ENCODE measurements at places on chromosomes 11 and 22.
A peak's percentile ranks its signal among the peaks of the same experiment; 100 is the strongest.

DNA sequence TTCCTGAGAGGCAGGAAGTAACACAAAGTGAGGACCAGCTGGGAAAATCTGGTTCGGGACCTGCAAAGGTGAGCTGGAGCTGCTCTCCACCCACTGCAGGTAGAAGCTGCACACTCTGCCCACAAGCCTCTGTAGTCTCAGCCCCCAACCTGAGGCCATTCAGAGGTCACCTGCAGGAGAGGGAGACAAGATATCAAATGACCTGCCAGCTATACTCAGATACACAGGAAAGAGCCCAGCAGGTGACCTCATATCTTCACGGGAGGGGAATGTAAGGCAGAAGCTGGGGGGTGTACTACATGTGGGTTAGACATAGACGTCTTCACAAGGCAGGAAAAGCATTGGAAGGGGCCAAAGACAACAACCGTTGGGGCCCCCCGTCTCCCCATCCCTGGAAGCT is 86.1 kb downstream of the APIP start:
- DNase-seq: no peak

DNA sequence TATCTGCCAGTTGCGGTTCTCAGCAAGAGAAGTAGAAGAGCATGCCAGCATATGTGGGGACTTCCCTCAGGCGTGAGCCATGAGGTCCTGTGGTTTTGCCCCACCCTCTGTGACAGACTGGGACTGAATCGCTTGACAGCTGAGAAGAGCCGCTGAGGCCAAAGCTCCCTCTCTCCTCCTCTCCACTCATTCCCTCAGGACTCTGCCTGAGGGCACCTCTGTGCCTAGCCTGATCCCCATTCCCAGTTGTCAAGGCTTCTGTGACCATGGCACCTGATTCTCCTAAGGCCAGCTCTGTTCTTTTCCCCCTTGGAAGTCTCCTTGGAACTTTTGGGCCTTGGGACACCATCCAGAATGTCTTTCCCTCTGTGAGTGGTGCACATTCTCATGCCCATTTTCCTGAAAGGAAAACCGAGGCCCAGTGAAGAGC is 27.0 kb downstream of the ART5 start:
- no peak for DNase-seq

- DNase-seq: no peak
Measured at GRCh38 chr11:124893781-124894401, 3.8 kb downstream of the ROBO4 start.

- DNase-seq: no peak
Measured at GRCh38 chr11:34999453-34999852, 83.0 kb downstream of the PDHX start.

GRCh38 chr11:102577182-102577581 is 46.6 kb upstream of the MMP7 start:
- DNase-seq: no peak

DNA sequence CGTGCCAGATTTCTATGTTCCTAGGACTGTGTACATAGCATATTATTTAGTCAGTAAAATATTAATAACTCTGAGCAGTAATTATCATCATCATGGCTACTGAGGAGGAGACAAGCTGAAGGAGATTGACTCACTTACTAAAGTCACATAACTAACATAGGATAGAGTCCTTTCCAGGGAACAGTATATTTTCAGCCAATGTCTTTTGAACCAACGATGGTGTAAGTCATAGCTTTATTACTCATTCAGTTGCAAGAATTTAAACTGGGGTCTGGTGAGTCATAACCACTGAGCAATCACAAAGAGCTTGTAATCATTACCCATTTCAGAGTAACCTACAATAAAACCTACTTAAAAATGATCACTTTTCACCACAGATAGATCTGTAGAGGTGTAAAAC is 1564.8 kb upstream of the TENM4 start:
- DNase-seq: peak; percentile 64

GRCh38 chr11:19060629-19061028 is at the start of gene MRGPRX2:
Gene MRGPRX2 (minus strand): TSS chr11:19060717. CDS start chr11:19056402, 4,315 bp downstream.
- DNase-seq: no peak

GRCh38 chr22:37906364-37907008 is 389 bp downstream of the MICALL1 start:
- no peak for DNase-seq

DNA sequence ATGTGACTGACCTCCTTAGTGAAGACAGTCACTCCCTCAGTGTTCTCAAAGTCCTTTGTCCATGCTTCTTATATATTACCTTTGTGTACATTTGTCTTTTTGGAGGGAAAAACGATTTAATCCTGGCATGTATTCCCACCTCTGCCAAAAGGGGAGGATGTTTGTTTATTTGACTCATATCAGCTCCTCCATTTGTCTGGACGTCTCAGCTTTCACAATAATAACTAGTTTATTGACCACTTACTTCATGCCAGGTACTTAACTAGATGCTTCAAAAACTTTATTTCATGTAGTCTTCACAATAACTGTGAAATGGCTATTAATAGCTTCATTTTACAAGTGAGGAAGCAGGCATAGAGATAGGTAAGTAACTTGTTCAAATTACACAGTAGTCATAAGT is 5.3 kb downstream of the TBCEL start:
- no peak for DNase-seq

GRCh38 chr22:23893945-23894709 is at the start of gene MIF:
Gene MIF (plus strand): TSS chr22:23894383. CDS start chr22:23894475, 92 bp downstream.
- peak; percentile 91 for DNase-seq

- DNase-seq: no peak
Measured at GRCh38 chr11:58641341-58641740, 18.9 kb downstream of the CNTF start.

GRCh38 chr22:37953062-37953436 is 352 bp downstream of the C22orf23 start:
- DNase-seq: no peak

DNA sequence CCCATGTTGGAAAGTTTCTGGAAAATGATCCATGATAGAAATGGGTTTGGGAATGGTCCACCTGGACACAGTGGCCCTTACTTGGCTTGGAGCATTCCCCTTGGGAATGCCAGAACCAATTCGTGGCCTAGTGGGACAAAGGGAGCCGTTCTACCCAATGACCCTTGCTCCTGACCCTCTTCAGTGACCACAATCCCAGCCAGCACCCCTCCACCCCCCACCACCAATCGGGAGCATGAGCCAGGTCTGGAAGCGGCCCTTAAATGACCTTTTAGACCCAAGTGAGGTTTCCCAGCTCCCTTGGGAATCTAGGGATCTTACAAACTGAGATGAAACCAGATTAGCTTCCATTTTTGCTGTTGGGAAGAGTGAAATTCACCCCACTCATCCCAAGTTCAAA is 51.3 kb upstream of the CDON start:
- no peak for DNase-seq

DNA sequence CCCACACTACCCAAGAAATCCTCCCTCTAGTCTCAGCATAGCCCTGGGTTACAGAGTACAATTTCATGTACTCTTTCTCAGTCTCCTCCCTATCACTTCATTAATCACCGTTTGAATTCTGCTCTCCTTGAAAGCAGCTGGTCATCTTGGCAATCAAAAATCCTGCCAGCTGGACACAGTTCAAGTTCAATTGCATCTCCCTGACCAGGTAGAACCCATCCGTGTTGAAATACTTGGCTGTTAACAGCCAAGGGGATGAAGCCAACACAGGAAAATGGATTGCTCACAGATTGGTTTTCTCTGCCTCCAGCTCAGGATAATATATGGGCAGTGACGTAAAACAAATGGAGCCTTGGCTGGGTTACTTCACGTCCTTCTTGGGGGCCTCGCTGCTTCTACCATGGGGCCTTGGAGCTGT is 55.1 kb upstream of the GRK3 start:
- no peak for DNase-seq

DNA sequence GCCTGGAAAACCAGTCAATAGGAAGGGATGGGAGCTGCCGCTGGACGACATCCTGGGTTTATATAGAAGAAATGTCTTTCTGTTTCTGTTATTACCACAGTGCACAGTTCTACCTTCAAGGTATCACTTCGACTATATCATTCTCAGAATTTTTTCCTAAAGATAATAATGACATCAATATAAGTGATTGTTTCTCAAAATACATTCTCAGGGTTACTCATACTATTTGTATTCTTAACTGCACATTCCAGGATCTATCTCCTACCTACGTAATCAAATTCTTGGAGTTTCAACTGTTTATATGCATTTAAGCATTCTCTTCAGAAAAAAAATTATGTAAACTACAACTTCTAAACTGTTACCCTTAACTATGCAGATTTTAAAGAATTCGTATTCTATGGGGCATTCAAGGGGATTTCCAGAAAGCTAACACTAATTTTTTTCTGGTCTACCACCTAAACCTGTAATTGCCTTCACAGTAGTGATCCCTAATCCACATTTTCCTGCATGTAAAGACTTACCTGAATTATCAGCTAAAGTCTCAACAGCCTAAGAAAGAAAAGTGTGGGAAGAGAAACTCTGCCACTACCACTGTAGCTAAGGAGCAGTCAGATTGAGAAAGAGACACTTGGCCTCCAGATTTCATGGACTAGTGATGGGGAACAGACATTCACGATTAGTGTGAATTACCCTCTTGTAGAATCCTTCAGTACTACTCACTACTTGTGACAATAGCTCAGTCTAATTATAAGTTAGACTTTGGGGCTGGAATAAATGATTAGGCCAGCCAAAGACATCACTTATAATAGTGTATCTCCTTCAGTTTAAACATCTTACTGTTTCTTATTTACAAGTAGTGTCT is at the start of gene OR51B5:
OR51B5 (minus strand) TSS at position 51 of the 862 bp plus-strand sequence; CDS start at position 51, 0 bp downstream.
- no peak for DNase-seq
